Activated T-helper 17 cell treated with anti-CD3 and anti-CD28 coated beads, Interleukin-2, amount 50 U/mL, for 72 hours (primary cell): ENCODE measurements at places on chromosomes 13 and 19. TPM values are rescaled to one million over a fixed set of nuclear protein-coding genes. Genes with fewer than 3 reads are reported as not detected.

Gene ELSPBP1
- not detected for total RNA-seq

Gene PCDH17
- total RNA-seq: not detected

Gene PRODH2
- not detected for total RNA-seq

Gene CGB5
- total RNA-seq: not detected

Gene ZNF439
- total RNA-seq: 4.3 TPM

Gene IGSF23
- not detected for total RNA-seq

Gene ATP1A3
- total RNA-seq: 1.7 TPM

Gene IQCN
- 1.1 TPM for total RNA-seq

Gene TGDS
- total RNA-seq: 24.4 TPM

Gene KLF1
- total RNA-seq: not detected

Gene TJP3
- 1.5 TPM for total RNA-seq

Gene CCNE1
- 20.1 TPM for total RNA-seq

Gene KCNN4
- 385 TPM for total RNA-seq

DNA sequence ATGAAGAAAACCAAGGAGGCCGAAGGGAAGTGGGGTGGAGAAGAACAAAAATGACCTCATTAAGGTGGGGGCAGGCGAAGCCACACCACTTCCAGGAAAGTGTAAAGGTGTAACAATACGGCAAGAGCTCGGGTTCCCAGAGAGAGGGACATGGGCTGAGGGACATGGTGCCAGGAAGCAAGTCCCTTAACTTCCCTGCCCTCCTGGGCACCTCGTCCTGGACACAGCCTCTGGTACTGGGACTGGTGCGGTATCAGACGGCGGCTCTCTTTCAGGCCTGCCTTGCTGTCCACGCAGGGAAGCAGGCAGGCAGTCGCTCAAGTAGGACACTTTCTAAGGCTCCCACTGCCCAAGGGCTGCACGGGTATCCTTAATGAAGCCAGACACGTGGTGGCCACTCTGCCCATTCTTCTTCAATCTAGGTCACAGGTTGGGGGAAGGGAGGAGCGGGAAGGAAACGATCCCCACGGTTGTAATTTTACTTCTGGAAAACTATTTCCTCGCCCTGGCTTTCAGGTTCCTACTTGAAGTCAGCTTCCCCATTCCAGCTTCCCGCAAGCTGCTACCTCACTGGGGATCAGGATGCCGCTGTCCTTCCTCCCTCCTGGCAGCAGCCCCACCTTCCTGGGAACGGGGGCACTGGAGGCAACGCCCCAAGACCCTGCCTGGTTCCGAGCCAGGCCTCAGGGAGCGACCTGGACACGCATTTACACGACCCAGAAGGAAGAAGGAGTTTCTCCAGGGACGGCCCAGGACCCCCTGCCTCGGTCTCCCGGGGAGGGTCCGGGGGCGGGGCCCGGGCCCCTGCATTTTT lies 1.2 kb downstream of the AP3D1 start:
- no peak for ATAC-seq
- H3K4me3 ChIP-seq: peak overlapping the region; percentile 94
- H3K36me3 ChIP-seq: peaks cover 53% of the 10 kb centered on the region
- H3K27me3 ChIP-seq: no peaks in the 10 kb centered on the region

DNA sequence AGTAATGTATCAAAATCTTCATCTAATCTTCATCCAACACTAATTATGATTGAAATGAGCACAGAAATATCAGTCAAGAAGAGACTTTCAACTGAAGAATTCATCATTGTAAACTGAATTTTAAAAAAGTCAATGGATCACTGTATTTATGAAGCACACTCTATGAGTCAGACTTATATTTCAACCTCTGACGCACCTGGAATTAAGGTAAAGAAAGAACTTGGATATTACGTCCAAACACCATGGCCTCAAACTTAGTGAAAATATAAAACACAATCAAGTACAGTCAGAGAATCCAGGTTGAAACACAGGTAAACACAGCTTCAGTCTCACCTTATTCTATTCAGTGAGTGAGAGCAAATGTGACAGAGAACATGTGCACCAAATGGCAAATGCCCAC lies 39.5 kb downstream of the MIPEP start:
- ATAC-seq: no peak
- no peak overlapping the region for H3K4me3 ChIP-seq
- H3K27ac ChIP-seq: no peak overlapping the region
- peaks cover 4% of the 10 kb centered on the region for H3K36me3 ChIP-seq
- no peaks in the 10 kb centered on the region for H3K4me1 ChIP-seq
- H3K27me3 ChIP-seq: no peaks in the 10 kb centered on the region

DNA sequence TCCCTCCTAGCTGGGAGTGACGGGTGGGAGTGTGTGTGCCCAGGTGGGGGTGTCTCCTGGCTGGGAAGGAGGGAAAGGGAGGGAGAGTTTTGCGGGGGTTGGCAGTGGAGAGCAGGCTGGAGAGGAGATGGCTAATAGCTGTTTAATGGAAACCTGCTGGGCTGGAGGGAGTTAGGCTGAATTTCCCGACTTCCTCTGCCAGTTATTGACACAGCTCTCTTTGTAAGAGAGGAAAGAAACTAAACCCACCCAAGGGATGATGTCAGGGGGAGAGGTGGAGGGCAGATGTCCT lies 10.2 kb upstream of the ILF3 start:
- H3K27ac ChIP-seq: peak overlapping the region; percentile 50
- no peaks in the 10 kb centered on the region for H3K27me3 ChIP-seq
- no peak overlapping the region for H3K4me3 ChIP-seq
- ATAC-seq: no peak
- H3K4me1 ChIP-seq: peaks cover 21% of the 10 kb centered on the region
- peaks cover 53% of the 10 kb centered on the region for H3K36me3 ChIP-seq

- H3K36me3 ChIP-seq: no peaks in the 10 kb centered on the region
- H3K27me3 ChIP-seq: no peaks in the 10 kb centered on the region
- H3K4me1 ChIP-seq: no peaks in the 10 kb centered on the region
- no peak overlapping the region for H3K4me3 ChIP-seq
- no peak overlapping the region for H3K27ac ChIP-seq
- ATAC-seq: no peak
Observed at GRCh38 chr13:86665842-86666241, 866.6 kb upstream of the SLITRK6 start.

DNA sequence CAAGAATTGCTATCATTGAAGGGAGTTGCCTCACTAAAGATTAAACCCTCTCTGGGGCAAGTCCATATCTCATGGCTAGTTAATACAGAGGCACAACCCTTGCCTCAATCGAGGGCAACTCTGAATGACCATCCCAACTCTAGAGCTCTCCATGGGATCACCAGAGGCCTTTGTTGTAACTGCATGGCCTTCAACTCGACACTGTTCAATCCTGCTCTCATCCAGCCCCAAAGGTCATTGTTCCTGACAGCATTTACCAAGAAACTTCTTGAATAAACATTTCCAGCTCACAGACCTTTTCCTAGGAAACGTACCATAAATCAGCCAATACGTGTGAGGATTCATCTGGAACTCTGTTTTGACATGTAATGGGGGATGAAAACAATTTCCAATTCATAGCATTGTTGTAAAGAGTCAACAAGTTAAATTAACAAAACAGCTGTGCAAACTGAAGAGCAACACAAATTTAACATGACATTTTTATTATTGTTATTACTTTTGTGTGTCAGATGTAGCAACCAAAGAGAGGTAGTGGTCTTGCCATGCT lies 452.7 kb downstream of the SUCLA2 start:
- H3K36me3 ChIP-seq: no peaks in the 10 kb centered on the region
- no peak overlapping the region for H3K4me3 ChIP-seq
- peaks cover 5% of the 10 kb centered on the region for H3K27me3 ChIP-seq
- H3K4me1 ChIP-seq: no peaks in the 10 kb centered on the region
- no peak for ATAC-seq

DNA sequence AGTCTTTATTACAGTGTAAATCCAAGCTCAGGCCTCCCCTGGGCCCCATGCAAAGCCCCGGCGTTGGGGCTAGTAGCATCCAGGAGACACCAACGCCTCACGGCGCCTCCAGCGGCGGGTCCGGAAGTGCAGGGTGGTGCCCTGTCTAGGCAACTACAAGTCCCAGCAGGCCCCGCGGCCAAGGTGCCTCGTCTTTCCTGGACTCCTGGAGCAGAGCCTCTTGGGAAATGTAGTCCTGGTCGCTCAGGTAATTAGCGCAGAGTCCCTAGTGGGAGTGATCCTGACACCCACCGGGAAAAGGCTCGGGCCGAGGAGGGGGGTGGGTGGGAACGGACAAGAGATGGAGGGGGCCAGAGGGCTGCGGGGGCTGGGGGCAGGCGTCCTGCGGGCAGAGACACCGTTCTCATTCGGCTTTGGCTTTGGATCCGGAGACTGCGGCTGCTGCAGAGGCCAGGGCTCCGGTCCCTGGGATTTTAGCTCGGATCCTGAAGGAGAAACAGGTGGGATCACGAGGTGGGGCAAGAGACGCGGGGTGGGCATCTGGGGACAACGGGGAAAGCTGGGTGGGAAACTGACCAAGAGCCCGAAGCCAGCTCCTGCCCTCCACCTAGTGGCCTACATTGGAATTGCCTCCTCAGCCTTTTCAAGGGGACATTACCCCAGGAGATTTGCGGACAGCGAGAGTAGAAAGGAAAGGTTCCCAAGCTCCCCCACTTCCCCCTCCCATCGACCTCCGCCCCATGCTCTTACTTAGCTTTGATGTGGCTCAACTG lies 11.4 kb downstream of the RTN2 start:
- peak overlapping the region; percentile 87 for H3K27ac ChIP-seq
- H3K36me3 ChIP-seq: no peaks in the 10 kb centered on the region
- H3K27me3 ChIP-seq: no peaks in the 10 kb centered on the region
- peaks cover 10% of the 10 kb centered on the region for H3K4me1 ChIP-seq
- peak; percentile 99 for ATAC-seq

DNA sequence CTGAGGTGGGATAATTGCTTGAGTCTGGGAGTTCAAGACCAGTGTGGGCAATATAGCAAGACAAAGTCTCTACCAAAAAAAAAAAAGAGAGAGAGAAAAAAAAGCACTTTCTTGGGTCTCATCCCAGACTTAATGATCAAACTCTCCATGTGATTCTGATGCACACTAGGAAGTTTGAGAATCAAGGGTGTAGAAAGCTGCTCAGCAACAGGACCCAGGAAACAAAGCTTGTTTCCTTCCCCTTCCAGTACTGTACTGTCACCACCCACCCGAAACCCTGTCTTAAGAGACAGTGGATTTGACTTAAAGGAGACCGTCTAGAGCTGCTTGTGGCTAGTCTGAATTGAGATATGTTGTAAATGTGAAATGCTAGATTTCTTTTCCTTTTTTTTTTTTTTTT lies 5.8 kb downstream of the MISP3 start:
- H3K27ac ChIP-seq: no peak overlapping the region
- no peak for ATAC-seq
- H3K36me3 ChIP-seq: peaks cover 7% of the 10 kb centered on the region
- no peak overlapping the region for H3K4me3 ChIP-seq

DNA sequence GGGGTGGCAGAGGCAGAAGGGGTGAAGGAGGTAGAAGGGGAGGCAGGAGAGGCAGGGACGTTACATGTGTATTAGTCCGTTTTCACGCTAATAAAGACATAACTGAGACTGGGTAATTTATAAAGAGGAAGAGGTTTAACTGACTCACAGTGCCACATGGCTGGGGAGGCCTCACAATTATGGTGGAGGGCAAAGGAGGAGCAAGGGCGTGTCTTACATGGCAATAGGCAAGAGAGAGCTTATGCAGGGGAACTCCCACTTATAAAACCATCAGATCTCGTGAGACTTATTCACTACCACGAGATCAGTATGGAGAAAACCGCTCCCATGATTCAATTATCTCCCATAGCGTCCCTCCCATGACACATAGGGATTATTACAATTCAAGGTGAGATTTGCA lies 19.0 kb upstream of the ACOD1 start:
- no peak for ATAC-seq
- no peaks in the 10 kb centered on the region for H3K4me1 ChIP-seq
- no peak overlapping the region for H3K27ac ChIP-seq

GRCh38 chr19:48678201-48678600 lies 5.4 kb upstream of the NTN5 start:
- ATAC-seq: no peak
- H3K4me3 ChIP-seq: no peak overlapping the region
- no peaks in the 10 kb centered on the region for H3K27me3 ChIP-seq
- H3K27ac ChIP-seq: no peak overlapping the region
- peaks cover 6% of the 10 kb centered on the region for H3K4me1 ChIP-seq

GRCh38 chr13:74860789-74861188 lies 621.2 kb downstream of the TBC1D4 start:
- no peak for ATAC-seq
- H3K36me3 ChIP-seq: no peaks in the 10 kb centered on the region
- H3K27ac ChIP-seq: no peak overlapping the region
- H3K27me3 ChIP-seq: peaks cover 10% of the 10 kb centered on the region
- H3K4me3 ChIP-seq: no peak overlapping the region

DNA sequence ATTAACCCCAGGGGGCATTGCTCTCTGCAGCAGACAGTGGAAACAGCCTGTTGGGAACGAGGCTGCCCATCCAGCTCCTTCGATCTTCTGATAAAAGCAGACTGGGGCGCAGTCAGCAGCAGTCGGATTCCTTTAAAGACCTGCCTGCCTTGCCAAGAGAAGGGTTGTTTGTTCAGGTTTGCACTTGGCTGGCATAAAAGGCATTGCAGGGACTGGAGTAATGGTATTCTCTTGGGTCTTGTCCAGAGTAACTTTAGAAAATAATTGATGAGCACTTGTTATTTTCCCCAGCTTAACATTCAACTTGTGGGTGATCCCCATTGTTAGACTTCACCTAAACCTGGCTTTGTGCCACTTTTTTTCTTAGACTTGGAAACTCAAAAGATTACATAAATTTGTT lies 67.3 kb upstream of the SLC10A2 start:
- no peaks in the 10 kb centered on the region for H3K4me1 ChIP-seq
- no peak overlapping the region for H3K27ac ChIP-seq
- H3K4me3 ChIP-seq: no peak overlapping the region
- H3K36me3 ChIP-seq: no peaks in the 10 kb centered on the region

- no peaks in the 10 kb centered on the region for H3K4me1 ChIP-seq
- H3K27ac ChIP-seq: no peak overlapping the region
- H3K4me3 ChIP-seq: no peak overlapping the region
- ATAC-seq: no peak
- no peaks in the 10 kb centered on the region for H3K36me3 ChIP-seq
- peaks cover 8% of the 10 kb centered on the region for H3K27me3 ChIP-seq
Observed at GRCh38 chr13:102993348-102993747, 72.9 kb downstream of the SLC10A2 start.

- H3K4me3 ChIP-seq: no peak overlapping the region
- no peaks in the 10 kb centered on the region for H3K4me1 ChIP-seq
- peaks cover 3% of the 10 kb centered on the region for H3K27me3 ChIP-seq
- no peak for ATAC-seq
- H3K27ac ChIP-seq: no peak overlapping the region
Observed at GRCh38 chr13:49419276-49419675, 24.6 kb downstream of the CAB39L start.

- H3K27me3 ChIP-seq: no peaks in the 10 kb centered on the region
- no peak for ATAC-seq
- H3K36me3 ChIP-seq: peaks cover 49% of the 10 kb centered on the region
- H3K4me3 ChIP-seq: peak overlapping the region; percentile 98
Observed at GRCh38 chr13:24275041-24275440, 34.3 kb upstream of the C1QTNF9 start.

GRCh38 chr19:5877882-5878281 lies 7.5 kb upstream of the FUT5 start:
- peaks cover 7% of the 10 kb centered on the region for H3K27me3 ChIP-seq
- no peak overlapping the region for H3K4me3 ChIP-seq
- H3K27ac ChIP-seq: no peak overlapping the region
- H3K36me3 ChIP-seq: no peaks in the 10 kb centered on the region
